ENCODE measurements at places on chromosomes 2 and 18.

DNA sequence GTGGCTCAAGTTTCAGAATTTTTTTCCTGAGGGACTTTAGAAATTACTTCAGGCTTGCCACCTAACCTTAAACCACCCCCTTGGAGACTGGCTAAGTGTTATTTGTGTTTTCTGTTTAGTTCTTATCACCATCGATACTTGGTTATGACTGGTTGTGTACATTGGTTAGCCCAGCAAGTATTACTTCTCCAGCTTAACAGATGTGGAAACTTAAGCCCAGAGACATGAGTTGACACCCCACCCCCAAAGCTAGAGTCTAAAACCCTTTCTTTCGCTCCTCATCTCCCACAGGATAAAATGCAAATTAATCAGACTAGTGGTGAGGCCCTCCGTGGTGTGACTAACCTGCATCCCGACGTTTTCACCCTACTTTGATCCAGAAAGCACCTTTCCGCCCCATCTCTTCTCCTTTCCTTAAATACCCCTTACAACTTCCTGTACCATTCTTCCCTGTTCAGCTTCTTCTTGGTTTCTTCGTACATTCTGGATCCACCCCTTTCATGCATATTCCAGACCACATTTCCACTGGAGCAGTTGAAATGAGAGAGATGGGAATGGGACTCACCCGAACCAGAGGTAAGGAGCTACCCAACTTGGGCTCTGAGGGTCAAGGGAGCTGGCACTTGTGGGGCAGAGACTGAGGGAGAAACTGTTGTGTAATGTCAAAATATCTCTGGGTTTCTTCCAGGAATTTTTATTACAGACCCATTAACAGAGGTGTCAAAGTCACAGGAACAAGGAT, 819 bp upstream of the MAP3K2 start:
- DNase-seq: no peak

GRCh38 chr2:241410739-241411176, 54.7 kb downstream of the FARP2 start:
- no peak for DNase-seq

DNA sequence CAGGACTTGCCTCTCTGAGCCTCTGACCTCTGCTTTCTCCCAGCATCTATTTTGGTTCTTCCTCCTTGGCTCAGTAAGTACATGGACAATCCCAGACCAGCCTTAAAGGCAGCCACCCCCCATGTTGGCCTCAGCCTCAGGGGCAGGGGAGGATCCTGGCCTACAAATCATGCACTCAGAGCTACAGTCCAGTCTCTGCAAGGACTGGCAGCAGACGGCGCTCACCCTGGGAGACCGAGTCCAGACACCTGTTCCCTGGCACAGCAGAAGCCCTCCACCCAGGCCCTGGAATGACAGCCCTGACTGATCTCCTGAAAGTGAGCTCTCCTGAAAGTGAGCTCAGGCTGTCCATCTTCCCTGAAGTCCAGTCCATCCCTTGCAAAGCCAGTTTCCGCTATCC, 25.7 kb upstream of the PTPN4 start:
- DNase-seq: no peak

- no peak for DNase-seq
Observed at GRCh38 chr2:85754313-85755095, 713 bp downstream of the ATOH8 start.

GRCh38 chr2:35986871-35987270, 368.7 kb upstream of the CRIM1 start:
- DNase-seq: no peak

GRCh38 chr18:76379226-76380126, 115.6 kb downstream of the ZNF516 start:
- DNase-seq: no peak

- no peak for DNase-seq
Observed at GRCh38 chr18:51171223-51171622, 26.3 kb downstream of the MEX3C start.

GRCh38 chr2:206989311-206989710, 50.0 kb downstream of the CPO start:
- DNase-seq: no peak

DNA sequence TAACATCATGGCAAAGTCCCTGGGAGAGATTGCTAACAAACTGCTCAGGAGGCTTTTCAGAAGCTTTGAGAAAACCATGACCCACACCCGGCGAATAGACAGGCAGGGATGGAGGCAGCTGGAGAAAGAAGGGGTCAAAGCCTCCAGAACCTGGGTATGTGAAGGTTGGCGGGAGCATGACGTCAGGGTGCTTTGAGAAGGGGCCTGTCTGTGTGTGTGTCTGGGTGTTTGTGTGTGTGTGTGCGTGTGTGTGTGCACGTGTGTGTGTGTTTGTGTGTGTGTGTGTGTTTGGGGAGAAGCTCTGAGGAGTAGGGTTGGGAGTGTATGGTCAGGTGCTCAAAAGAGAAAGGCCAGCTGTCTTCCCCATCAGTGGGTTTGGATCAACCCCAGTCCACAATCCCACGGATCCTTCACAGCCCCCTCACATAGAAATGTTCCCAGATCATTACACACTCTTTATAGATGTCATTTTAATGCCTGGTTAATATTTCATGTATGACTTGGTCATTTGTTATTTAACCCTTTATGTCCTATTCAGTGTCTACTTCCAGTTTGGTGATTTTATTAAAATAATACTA, 254.1 kb upstream of the SMIM21 start:
- no peak for DNase-seq

DNA sequence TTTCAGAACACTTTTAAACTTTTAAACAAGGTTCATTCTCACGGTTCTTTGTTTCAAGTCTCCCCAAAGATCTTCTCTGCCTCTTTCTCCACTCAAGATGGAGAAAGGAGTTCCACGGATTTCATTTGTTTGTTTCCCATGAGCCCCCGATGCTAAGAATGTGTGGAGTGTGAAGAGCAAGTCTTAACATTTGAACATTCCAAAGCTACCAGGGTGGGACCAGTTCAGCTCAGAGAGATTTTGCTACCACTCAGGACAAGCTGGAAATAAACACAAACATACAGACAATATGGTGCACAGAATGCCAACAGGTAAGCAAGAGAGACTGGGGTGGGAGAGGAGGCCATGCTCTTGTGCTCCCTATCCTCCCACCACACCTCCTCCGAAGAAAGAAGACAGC, 56.7 kb downstream of the SPRED2 start:
- no peak for DNase-seq

DNA sequence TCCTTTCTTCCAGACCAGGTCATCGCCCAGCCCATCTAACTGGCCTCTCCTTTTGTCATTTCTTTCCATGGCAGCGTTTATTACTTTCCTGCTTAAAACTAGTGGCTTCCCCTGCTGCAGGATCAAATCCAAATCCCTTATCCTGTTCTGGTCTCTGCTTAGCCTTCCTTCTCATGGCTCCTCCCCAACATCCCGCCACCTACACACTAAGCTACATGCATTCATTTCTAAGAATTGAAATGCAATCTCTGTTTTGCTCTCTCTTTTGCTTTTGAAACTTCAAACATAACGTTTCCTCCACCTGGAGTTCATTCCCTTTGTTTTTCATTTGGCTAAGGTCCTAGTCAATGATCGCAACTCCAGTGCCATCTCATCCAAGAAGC, 18.0 kb upstream of the DPP4 start:
- no peak for DNase-seq

DNA sequence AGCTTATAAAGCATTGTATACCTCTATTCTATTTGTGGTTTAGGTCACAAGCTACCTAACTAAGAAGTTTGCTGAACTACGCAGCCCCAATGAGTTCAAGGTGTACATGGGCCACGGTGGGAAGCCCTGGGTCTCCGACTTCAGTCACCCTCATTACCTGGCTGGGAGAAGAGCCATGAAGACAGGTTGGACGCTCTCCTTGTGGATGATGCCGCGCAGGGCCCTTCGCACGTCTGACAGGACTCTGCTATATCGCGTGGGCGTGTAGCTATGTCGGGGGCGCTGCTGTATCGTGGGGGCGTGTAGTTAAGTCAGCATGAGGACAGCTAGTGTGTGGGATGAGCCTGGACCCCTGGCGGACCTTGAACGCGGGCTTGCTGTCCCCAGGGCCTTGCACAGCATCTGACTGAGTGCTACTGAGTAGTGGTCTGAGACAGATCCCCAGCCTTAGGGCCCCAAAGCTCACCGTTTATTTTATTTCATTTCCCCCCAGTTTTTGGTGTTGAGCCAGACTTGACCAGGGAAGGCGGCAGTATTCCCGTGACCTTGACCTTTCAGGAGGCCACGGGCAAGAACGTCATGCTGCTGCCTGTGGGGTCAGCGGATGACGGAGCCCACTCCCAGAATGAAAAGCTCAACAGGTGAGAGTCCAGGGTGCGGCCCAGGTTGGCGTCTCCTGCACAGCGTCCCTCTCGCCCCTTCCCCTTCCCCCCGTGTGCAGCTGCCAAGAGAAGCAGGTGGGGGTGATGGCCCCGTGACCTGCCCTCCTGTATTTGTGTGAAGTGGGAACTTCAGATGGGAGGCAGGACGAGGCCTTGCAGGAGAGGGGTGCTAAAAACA, 15.6 kb upstream of the CNDP1 start:
- DNase-seq: no peak

- DNase-seq: no peak
Observed at GRCh38 chr2:44004735-44005602, 9.2 kb upstream of the LRPPRC start.

DNA sequence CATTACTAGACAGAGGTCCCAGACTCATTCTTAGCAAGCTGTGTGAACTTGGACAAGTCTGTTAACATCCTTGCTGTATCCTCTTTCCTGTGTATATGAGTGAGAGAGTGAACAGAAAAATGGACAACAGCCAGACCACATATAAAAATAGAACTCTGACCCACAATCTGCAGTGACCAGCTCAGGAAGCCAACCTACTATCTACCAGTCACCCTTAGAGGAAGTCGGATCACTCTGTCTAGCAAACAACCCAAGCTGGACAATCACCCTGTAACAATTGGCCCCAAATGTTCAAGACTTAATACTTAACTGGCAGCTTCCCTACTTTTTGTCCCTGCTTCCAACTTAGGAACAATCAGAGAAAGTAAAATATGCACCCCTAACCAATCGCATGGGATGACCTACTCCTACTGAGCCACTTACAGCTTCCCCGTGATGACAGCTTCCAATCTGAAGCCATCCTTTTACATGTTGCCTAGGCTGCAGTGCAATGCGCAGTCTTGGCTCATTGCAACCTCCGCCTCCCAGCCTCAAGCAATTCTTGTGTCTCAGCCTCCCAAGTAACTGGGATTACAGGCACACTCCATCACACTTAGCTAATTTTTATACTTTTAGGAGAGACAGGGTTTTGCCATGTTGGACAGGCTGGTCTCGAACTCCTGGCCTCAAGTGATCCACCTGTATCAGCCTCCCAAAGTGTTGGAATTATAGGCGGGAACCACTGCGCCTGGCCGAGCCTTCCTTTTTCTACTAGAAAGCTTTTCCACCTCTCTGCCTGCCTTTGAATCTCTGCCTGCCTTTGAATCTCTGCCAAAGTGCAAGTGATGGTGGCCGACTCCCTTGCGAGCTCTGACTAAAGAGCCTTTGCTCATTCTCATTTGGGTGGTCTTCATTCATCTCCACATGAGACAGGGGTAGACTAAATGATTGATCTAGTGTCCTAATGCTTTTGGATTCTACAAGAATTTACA, 158.3 kb upstream of the NDUFV2 start:
- no peak for DNase-seq

- no peak for DNase-seq
Observed at GRCh38 chr18:34221971-34222306, 2.8 kb downstream of the NOL4 start.

DNA sequence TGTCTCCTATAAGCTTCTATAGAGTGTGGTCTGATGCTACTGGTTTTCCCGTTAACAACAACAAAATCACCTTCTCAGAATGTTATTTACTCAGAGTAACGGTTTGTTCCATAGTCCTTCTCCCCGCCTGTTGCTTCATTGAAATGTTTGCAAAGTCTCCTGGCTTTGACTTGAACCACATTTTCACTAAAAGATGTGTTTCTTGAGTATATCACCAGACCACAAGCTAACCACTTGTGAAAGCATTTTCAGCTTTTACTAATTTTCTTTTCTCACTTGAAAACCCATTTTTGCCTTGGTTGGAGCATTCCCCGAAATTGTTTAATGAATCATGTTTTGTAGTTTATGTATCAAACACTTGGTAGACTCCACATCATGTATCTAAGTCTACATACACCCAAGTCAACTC, 121.2 kb downstream of the DPP4 start:
- DNase-seq: no peak

DNA sequence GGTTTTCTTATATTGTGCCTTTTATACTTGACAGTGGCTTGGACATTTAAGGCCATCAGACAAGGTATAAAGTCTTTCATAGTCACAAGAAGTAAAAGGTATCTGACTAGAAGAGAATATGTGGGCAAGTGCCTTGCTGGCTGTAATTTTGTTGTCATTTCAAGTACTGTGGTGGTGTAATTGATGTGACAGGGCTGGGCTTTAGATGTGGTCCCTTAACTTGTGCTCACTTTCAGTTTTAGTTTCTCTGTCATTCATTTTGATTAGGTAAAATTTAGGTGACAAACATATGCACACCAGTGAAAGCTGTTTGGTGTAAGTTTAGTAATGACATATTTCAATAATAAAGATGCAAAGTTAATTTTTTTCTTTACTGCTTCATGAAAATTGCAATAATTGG, 31.2 kb upstream of the TBR1 start:
- no peak for DNase-seq

DNA sequence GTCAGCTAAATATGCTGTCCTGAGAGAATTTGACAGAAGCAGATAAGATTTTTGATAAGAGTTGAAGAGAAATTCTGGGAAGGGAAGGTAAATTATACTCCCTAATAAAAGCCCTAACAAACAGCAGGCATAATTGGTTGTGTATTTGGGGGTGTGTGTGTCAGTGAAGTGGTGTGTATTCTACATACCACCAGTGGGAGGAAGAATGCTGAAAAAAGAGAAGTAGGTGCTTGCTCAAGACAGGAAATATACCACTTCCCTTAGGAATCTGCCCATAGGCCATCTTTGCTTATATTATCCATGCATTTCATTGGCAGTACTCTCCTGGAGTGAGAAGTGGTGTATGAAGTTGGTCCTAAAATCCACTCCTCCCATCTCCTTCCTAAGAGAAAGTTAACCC, 76.2 kb downstream of the FMNL2 start:
- no peak for DNase-seq

DNA sequence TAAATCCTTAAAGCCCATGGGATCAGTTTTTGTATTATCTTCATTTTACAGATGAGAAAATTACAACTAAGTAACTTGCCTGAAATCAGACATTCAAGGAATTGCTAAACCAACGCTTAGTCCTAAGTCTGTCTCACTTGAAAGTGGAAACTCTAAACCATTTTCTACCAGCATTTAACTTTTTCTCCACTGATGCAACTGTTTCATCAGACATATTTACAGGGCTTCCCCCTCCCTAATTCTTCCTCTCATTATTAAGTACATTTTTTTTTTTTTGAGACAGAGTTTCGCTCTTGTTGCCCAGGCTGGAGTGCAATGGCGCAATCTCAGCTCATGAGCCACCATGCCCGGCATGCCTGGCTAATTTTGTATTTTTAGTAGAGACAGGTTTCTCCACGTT, 88.6 kb downstream of the ACVR1C start:
- no peak for DNase-seq

GRCh38 chr2:64904413-64905329, 84.5 kb upstream of the SLC1A4 start:
- no peak for DNase-seq

- no peak for DNase-seq
Observed at GRCh38 chr2:207830778-207831438, 61.2 kb upstream of the FZD5 start.

Data from activated naive CD4-positive, alpha-beta T cell (primary cell).